ENCODE measurements at places on chromosomes 4 and X. TPM values are rescaled to one million over a fixed set of nuclear protein-coding genes. Genes with fewer than 3 reads are reported as not detected.

DNA sequence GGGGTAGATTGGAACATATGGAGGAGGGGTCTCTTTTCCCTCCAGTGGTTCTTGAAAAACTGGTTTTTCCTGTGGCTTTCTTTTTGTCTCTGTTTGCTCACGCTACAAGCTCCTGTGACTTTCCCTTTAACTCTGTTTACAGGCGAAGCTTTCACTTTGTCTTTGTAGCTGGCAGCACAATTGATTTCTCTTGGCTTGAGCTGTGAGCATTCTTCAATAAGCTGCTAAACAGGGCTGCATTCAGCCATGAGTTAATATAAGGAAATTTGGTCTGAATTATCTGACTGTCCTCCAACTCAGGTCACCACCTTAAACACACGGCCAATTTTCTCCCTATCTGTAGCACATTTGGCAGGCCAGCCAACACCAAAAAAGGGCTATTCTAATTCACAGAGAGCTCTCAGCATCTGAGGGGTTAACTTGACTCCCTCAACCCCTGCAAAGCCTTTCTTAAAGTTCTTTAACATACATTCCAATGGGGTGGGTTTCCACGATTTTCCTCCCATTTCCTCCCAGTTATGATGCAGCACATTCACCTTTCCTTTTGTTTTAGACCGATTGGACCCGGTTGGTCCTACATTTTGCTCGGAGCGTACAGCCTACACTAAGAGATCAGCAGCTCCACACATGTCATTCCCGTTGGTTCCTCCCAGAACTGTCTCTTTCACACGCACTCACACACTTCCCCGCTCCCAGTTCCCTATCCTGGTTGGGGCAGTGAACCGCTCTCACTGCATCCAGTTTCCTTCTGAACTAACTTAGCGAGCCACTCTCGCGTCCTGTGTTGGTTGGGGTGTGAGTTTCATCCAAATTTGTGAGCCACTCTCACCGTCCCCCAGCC is 45.4 kb downstream of the UGT2A3 start:
- no peak for DNase-seq

GRCh38 chrX:49177338-49177833 is 5.7 kb downstream of the PLP2 start:
- no peak for DNase-seq

- no peak for DNase-seq
Measured at GRCh38 chr4:8877780-8878040, 6.1 kb upstream of the HMX1 start.

- DNase-seq: no peak
Measured at GRCh38 chr4:24843096-24843495, 47.7 kb downstream of the SOD3 start.

- no peak for DNase-seq
Measured at GRCh38 chrX:1322393-1322792, 14.2 kb upstream of the IL3RA start.

DNA sequence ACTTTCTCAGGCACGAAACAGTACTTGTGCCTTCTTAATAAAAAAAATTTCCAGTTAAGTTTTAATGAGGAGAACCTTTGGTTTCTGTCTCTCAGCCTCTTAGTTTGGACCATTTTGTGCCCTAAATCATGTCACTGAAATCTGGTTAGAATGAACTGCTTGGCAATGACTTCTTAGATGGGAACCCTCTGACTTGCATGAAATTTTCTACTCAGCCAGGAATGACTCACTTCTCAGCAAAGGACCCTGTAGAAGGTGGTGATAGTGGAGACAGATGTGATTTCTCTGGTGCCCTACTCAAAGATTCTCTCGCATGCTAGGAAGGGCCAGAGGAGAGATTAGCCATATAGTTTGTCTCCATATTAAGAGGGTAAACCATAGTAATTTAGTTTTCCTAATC is 50.5 kb downstream of the RASL11B start:
- no peak for DNase-seq

- no peak for DNase-seq
Measured at GRCh38 chr4:84814094-84814750, 152.3 kb downstream of the WDFY3 start.

- DNase-seq: peak; percentile 27
Measured at GRCh38 chr4:3209551-3210325, 39.2 kb upstream of the MSANTD1 start.

DNA sequence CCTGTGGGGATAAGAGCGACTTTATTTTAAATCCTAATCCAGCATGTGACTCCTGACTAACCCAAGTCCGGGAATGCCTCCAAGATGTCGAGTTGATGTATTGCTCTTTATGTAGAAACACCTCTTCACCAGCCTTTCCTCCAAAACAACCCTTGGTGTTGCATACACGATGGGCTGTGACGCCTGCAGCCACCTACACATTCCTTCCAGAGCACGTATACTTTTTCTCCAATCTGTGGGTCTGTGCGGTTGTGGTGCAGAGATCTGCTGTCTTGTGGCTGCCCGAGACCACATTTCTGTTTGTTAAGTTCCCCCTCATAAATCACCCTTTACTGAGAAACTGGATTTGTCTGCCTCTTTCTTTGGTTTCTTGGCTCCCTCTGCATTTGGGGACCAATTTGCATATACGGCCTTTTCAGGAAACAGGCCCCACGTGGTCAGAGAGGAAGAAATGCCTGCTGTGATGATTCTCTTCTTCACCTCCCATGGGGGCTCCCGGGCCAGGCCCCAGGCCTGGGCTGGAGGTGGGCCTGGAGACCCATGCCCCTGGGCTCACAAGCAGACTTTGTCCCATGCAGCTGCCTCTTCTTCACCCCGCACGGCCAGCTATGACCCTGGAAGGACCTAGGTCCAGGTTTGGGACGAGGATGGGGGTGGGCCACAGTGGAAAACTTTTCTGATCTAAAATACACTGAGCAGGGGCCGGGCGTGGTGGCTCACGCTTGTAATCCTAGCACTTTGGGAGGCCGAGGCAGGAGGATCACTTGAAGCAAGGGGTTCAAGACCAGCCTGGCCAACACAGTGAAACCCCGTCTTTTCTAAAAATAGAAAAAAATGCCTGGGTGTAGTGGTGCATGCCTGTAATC is 21.4 kb upstream of the AFAP1 start:
- DNase-seq: no peak

GRCh38 chrX:63932006-63932405 is 147.0 kb upstream of the ARHGEF9 start:
- no peak for DNase-seq

DNA sequence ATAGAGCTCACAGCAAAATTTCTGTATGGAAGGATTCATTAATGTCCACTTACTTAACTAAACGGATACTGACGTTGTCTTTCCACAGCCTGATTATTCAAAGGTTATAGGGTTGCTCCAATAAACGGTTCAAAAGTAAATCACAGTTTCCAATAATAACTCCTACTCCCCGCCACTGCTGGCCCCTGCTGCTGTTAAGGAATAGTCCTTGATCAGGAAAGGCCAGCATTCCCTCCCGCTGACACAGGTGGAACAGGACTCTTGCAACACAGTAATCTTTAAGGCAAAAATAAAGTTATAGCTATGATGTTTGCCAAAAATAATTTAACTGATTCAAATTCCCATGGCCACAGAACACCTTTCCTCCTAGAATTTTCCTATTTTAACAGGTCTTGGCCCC is 53.9 kb downstream of the FAT1 start:
- DNase-seq: no peak

DNA sequence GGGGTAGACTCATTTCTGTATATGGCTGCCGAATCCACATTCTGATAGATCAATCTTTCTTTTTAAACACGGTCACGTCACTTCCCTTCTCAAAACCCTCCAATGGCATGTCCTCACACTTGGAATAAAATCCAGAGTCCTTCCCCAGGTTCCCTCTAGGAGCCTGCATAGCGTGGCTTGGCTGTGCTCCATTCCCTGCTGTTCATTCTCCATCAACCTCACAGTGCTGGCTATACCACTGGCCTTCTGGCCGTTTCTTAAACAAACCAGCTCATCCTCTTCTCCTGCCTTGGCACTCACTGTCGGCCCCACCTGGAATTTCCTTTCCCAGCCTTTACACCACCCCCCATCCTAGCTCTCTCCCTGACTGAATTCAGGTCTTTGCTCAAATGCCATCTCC is 77.1 kb downstream of the RBM47 start:
- no peak for DNase-seq

- no peak for DNase-seq
Measured at GRCh38 chr4:104465619-104466018, 29.1 kb downstream of the CXXC4 start.

GRCh38 chrX:12709047-12709446 is 82.2 kb upstream of the PRPS2 start:
- no peak for DNase-seq

DNA sequence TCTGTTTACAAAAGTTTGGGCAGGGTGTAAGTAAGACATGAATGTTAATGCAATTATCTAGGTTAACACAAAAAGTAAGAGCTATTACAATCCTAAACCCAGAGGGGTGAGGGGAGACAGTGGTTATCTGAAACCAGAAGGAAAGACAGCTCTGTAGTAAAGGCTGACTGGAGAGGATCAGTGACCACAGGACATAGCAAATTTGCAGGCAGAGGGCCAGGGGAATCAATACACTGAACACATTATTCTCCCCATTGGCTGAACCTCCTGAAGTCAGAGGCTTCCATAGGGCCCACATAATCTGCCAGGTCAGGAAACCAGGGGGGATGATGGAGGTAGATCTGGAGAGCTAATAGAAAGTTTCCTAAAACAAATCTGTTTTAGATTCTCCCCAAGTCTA is 689.4 kb upstream of the ATOH1 start:
- no peak for DNase-seq

The EGF gene
- total RNA-seq: 0.85 TPM

The NHSL2 gene
- 38.0 TPM for total RNA-seq

The NDST3 gene
- 0.89 TPM for total RNA-seq

The WDR17 gene
- 8.0 TPM for total RNA-seq
